Activated naive CD4-positive, alpha-beta T cell (primary cell): ENCODE measurements at places on chromosomes 5 and 9.

GRCh38 chr5:98770911-98771322 is 2.5 kb upstream of the RGMB start:
- DNase-seq, result no peak

DNA sequence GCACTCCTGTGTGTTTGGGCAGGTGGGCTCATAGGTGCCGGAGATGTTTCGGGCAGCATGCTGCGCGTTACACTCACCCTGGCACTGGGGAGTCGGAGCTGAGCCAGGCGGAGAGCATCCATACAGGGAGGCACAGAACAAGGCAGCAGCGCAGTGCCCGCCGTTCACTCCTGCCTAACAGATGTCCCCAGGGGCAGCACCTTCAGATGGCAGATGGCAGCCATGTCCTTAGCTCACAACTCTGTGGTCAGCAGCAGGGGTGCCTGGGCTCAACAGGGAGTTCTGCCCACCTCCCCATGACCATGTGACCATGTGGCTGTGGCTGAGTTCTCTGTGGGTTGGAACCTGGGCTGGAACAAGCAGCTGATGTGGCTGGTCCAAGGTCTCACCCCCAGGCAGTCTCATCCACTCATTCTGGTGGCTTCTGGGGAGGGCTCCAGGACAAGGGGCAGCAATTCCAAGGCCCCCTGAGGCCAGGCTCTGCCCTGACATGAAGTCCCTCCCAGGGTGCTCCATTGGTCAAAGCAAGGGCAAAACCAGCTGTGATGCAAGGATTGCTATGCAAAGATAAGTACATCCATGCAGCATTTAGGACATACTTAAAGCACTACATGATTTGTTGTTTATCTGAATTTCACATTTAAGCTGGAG is 64.2 kb downstream of the MRPL36 start:
- DNase-seq, result no peak

DNA sequence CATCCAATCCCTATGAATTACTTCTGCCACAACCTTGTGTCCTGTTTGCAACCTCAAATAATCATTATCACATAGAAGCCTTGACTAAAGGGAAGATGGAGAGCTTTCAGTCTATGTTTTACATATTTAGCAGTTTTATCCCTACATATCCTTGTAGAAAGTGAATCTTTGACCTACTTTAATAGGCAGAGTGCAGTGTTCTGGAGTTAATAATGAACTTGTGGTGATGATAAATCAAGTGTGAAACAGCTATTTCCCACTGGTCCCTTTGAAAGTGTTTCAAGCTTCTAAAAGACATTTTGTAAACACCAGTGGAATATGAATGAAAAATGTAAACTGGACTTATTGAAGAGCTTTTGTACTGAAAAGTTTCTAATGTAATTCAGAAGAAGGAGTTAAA is 406.7 kb downstream of the GABRG2 start:
- DNase-seq, result no peak

- DNase-seq, result no peak
Measured at GRCh38 chr5:91027405-91028139, 355.5 kb downstream of the ARRDC3 start.
